ENCODE measurements at places on chromosomes 1 and 21.

- no peak for DNase-seq
Measured at GRCh38 chr1:167457936-167458584, 60.3 kb downstream of the CD247 start.

GRCh38 chr1:164914208-164914607 lies 355.2 kb downstream of the PBX1 start:
- no peak for DNase-seq

DNA sequence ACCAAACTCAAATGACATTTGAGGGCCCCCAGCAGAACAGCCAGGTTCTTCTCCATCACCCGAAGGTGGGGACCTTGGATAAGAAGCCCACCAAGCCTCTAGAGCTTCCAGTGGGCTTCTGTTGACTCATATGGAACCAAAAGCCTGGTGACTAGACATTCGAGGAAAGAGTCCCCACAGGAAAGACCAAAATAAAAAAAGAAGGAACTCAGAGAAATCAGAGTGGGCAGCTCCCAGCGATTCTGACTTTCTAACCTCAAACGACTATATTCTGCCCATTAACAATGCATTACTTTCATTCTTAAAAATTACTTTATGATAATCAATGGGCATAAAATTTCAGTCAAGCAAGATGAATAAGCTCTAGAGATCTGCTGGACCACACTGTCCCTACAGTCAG lies 9.6 kb upstream of the CHIT1 start:
- DNase-seq = no peak

DNA sequence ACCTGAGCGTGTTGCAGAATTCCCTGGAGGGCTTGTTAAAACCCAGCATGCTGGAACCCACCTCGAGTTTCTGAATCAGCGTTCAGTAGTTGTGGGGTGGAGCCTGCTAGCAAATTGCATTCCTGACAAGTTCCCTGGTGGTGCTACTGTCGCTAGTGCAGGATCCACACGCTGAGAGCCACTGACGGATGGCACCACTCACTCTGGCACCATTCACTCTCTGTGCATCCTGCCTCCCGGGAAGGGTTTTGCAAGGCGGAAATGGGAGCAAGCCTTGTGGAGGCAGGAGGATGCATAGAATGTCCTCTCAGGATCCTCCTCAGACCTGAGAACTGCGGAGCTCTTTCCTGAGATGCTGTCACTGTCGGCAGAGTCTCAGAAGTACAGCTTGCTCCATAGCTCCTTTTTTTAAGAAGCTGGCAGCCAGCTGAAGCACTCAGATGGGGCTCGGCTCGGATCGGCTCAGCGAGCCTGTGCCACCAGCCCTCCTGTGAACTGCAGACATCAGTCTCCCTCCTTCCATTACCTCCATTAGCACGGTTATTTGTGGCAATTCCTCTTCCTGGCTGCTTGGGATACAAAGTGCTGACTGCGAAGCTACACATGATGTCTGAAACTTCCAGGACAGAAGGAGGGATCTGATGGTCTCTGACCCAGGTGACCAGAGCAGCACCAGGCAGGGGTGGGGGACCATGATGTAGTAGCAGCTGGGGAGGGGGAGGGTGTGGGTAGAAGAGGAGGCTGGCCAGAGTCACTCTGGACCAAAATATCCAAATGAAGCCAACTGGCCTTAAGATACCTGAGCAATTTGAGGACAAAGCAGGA lies 89.6 kb downstream of the C1orf94 start:
- DNase-seq = no peak

DNA sequence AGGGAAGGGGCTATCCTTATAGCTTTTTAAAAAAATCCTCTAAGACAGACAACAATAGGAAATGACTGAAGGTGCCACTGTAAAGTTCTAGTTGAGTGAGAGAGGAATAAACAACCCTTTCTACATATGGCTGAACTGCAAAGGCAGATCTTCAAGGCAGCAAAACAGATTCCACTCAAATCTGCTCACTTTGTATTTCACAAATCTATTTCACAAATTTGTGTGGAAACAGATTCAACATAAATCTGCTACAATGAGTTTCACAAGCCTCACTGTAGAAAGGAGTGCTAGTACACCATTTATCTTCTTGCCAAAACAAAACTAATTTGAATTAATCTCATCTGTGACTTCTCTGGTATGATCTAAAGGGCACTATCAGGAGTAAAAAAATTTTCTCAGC lies 451.3 kb downstream of the PLA2G4A start:
- DNase-seq = no peak

- DNase-seq = no peak
Measured at GRCh38 chr1:110040548-110040947, 6.1 kb downstream of the STRIP1 start.

- no peak for DNase-seq
Measured at GRCh38 chr1:44103270-44104131, 15.1 kb upstream of the KLF17 start.

- no peak for DNase-seq
Measured at GRCh38 chr1:234773936-234774677, 164.1 kb upstream of the IRF2BP2 start.

GRCh38 chr1:227174164-227174563 lies 144.1 kb downstream of the CDC42BPA start:
- no peak for DNase-seq

GRCh38 chr1:39671433-39671792 lies 494 bp downstream of the NT5C1A start:
- DNase-seq = no peak

DNA sequence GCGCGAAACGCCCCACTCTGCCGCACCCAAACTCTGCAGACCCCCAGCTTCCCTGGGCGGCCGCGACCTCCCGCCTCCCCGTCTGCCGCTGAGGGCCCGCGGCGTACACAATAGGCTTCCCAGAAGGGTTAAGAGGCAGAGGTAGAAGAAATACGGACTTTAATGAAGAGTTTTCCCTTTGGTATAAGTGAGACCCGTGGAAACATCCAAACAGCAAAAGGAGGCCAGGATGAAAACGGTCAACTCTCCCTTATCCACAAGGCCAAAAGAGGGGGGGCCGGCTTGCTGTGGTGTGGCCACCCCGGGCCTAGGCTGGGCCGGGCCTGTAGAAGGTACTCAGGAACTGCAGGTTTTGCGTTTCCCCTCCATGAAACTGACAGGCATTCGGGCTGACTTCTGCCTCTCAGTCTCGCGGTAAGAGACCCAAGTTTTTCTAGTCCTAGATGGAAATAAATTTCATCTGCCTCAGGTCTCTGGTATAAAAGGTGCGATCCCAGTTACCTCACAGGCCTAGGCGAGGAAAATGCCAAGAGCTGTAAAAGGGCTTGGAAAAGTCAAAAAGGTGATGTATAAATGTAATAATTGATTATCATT lies 671 bp upstream of the PYGO2 start:
- no peak for DNase-seq

GRCh38 chr1:230498704-230499103 lies 72.6 kb upstream of the PGBD5 start:
- DNase-seq = no peak

- DNase-seq = no peak
Measured at GRCh38 chr1:87678266-87678665, 349.6 kb downstream of the LMO4 start.

DNA sequence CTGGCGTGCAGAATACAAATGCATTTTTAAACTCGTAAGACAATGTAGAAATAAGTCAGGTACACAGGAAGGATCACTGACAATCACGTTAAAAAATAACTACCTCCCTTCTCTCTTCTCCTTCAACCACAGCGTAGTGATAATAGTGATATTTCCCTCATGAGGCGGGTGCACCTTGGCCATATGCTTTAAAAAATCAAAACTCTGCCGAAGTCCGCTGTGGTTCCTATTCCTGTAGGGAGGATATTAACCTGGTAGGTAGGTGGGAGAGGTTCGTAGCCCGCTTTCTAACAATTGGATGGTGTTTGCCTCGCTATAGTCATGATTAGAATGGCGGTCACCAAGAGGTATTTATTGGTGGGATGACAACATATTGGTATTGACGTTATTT lies 732 bp downstream of the GREM2 start:
- DNase-seq = no peak

DNA sequence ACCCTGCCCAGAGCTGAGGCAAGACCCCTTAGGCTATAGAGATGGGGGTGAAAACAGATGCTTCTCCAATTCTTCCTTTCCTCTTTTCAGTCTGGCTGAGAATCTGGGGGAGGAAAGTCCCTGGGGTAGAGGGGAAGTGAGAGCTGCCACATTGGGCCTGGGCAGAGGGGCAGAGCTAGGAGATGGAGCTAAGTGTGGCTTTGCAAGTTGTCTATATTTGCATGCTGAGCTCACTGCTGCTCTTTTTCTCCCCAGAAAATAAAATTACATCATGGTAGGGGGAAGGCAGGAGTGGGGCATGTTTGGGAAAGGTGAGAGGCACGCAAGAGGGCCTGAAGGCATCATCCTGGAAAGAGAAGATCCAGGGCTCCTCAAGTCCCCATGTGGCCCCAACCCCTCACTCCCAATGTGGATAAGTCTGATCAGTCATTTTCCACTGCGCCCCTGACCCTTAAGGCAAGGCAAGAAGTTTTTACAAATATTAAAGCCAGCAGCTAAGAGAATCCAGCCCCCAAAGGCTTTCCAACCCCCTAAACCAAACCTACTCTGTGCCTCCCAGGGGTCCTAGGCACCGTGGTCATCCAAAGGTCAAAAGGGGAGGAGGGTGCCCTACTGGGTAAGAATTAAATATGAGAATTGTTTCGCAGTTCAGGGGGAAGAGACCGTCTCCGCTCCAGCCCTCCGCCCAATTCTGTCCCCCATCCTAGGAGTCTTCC lies 500 bp upstream of the PEA15 start:
- DNase-seq = no peak

GRCh38 chr1:69540052-69540451 lies 27.7 kb upstream of the LRRC7 start:
- DNase-seq = no peak

DNA sequence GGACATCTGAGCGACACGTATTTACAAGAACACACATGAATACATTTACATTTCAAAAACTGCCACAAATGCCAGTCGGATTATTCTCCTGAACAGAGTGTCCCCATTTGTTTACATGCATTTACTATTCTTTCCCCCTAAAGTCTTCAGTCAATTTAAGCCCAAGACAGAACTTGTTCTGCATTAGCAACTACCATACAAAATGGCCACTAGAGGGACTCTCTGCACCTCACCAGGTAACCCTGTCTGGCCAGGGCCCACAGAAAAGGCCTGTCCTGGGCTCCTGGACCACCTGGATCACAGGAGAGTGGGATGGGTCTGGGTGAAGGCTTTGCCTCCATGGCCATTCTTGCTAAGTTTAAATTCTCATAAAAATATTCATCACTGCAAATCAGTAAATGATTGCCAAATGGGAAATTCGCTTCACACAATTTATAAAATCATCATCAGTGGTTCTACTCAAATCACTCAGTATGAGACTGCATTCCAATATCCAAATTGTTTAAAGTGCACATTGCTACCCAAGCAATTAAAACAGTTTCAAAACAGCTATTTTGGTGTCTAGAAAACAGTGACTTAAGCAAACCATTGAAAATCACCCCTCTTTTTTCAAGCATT lies 12.5 kb upstream of the GUCA2A start:
- no peak for DNase-seq

GRCh38 chr1:161260376-161261260 lies 2.1 kb downstream of the PCP4L1 start:
- no peak for DNase-seq

- no peak for DNase-seq
Measured at GRCh38 chr21:34043333-34043732, 30.0 kb upstream of the MRPS6 start.

GRCh38 chr1:195608883-195609282 lies 999.4 kb downstream of the KCNT2 start:
- no peak for DNase-seq

- no peak for DNase-seq
Measured at GRCh38 chr21:26148840-26149354, 21.7 kb downstream of the APP start.

- DNase-seq = no peak
Measured at GRCh38 chr1:100443811-100444571, 91.7 kb downstream of the CDC14A start.

GRCh38 chr1:204320382-204320804 lies 39.3 kb downstream of the PLEKHA6 start:
- DNase-seq = no peak

DNA sequence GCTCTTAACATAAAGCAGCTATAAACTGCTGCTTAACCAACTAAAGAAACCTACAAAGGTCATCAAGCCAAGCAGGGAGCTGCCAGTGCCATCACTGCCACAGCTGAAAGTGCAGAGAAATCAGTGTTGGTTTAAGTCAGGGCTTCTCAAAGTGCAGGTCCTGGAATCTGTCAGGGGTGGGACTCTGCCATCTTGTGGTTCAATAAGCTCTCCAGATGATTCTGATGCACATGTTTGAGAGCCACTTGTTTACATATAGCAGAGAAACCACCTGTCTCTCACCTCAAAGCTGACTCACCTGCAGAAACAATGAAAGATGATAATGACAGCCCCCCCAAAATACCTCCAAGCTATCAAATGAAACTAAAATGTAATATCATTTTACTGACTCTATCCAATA lies 49.3 kb downstream of the SH3GLB1 start:
- no peak for DNase-seq

- DNase-seq = no peak
Measured at GRCh38 chr1:198726455-198726854, 87.6 kb downstream of the PTPRC start.

GRCh38 chr21:38297194-38297631 lies 40.4 kb downstream of the KCNJ15 start:
- DNase-seq = no peak

DNA sequence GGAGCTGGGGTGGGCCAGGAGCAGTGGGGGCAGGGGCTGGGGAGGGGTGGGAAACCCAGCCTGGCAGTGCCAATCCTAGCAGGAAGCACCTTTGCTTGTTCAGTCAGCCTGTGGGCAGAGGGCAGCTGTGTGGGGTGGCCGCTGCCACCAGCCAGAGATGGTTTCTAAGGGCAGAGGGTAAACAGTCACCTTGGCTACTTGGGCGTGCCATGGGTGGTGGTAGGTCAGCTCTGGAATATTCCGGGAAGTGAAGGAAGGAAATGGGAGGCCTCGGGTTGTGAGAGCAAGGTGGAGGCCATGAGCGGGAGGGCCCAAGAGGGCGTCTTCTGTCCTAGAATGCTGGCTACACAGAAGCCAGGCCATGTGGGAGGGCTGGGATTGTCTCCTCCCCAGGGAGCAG lies 20.7 kb upstream of the WNT4 start:
- no peak for DNase-seq

DNA sequence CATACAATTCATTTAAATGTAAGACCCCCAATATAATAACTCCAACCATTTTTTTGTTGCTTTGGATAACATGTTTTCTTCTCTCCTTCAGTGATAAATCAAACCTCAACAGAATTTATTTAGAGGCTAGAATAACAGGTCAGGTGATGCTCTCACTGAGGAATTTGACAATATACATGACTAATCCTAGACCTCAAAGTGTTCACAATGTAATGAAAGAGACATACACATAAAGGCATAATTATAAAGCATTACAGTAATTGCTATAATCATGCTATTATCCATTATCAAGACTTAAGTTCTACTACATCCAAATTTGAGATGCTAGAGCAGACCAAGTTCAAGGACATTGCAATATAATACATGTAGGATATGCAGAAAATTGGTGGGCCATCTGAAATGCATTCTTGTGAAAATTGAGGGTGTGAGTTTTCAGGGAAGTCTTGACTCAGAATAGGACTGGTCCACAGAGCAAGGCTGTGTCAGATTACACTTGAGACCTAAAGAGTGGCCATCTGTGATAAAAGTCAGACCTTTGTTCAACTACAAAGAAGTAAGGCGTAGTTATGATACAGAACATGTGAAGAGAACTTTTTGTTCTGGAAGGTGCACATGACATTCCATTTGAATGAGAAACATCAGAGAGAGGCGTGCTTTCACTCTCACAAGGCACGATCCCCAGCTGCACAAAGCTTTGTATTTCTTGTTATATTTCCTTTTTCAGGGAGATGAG lies 45.5 kb downstream of the UTP25 start:
- DNase-seq = no peak

Measured in T-helper 22 cell (primary cell).